Ureter (tissue), 1 donor: ENCODE measurements at places on chromosomes 1 and 21. TPM values are rescaled to one million over a fixed set of nuclear protein-coding genes. Genes with fewer than 3 reads are reported as not detected.

SPRR2A gene
- total RNA-seq, result 0.96 TPM

RGS16 gene
- total RNA-seq, result 22.4 TPM

- DNase-seq, result no peak
Measured at GRCh38 chr1:241800640-241801039, 47.4 kb upstream of the EXO1 start.

GRCh38 chr1:215056584-215056983 lies 26.0 kb upstream of the KCNK2 start:
- DNase-seq, result no peak

DNA sequence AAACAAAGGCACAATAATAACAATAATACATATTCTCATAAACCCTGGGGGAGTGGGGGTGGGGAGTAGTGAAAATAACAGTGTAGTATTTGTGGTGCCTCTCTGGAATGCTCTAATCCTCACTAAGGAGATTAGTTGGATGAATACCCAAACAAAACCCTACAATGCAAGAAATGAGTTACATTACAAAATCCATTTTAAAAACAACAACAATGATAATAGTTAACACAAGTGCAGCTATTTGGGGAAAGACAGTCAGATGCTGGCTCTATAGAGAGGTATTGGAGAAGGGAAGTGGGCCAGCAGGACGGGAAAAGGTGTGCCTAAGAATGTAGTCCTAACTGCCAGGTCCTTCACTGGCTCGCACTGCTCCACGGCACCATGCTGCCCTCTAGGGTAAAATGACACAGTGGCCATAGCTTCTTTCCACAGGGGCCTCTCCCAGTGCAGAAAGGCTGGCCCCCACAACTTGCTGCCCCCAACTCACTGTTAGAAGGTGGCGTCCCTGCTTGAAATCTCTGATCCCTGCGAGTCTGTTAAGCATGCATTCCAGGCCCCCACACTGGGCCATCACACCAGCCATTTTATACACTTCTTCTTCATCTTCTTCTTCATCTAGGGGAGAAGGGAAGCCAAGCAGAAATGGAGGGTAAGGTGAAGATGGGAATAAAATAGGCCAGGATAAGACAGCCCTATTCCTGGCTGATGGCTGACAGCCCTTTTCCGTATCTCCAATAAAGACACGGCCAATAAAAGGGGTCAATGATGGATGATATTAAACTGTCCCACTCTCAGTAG lies 113.8 kb downstream of the UBR4 start:
- DNase-seq, result no peak
